ENCODE measurements at places on chromosomes 6 and 20. TPM values are rescaled to one million over a fixed set of nuclear protein-coding genes. Genes with fewer than 3 reads are reported as not detected.

DNA sequence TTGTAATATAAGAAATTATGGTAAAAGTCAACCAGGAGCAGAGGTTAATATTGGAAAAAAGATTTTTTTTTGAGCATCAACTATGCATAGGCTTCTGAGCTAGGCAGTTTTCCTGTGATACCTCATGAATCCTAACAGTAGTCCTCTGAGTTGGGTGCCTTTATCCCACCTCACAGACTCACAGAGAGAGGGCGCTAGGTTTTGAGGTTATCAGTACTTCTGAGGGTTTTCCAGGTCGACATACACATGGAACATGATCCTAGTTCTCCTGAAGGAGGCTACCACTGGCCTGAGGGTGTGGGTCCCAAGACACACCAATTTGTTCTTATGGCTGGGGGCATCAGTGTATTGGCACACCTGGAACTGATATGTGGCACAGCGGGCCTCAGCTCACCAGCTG lies 358.8 kb upstream of the JAG1 start:
- H3K36me3 ChIP-seq: no peaks in the 10 kb centered on the region
- DNase-seq: no peak
- no peak overlapping the region for H3K27ac ChIP-seq
- H3K27me3 ChIP-seq: no peaks in the 10 kb centered on the region
- no peaks in the 10 kb centered on the region for H3K4me1 ChIP-seq

DNA sequence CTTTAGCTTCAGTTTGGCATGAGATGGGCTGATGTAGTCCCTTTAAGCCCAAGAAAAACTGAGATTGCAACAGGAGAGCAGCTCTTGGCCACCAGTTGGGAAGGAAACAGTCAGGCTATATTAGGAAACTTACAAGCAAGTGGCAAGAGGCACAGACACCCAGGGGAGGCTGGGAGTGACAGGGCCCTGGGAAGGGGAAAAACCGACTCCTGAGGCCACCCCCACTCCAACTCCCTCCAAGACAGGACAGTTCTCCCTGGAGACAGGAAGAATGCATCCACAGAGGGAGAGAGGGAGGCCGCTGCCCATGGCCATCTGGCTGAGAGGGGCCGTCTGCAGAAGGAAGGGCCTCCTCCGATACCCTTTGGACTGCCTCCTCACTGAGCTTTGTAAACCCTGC lies 20.5 kb downstream of the JPH2 start:
- H3K27ac ChIP-seq: peak overlapping the region; percentile 94
- no peaks in the 10 kb centered on the region for H3K36me3 ChIP-seq
- no peaks in the 10 kb centered on the region for H3K27me3 ChIP-seq
- peaks cover 62% of the 10 kb centered on the region for H3K4me1 ChIP-seq
- DNase-seq: no peak

GRCh38 chr20:32238483-32239425 lies 31.1 kb downstream of the POFUT1 start:
- peaks cover 15% of the 10 kb centered on the region for H3K36me3 ChIP-seq
- H3K27ac ChIP-seq: no peak overlapping the region
- no peak for DNase-seq
- H3K27me3 ChIP-seq: no peaks in the 10 kb centered on the region
- H3K4me1 ChIP-seq: no peaks in the 10 kb centered on the region

GRCh38 chr20:32588040-32588439 lies 2.9 kb upstream of the NOL4L start:
- no peak overlapping the region for H3K27ac ChIP-seq
- DNase-seq: no peak
- H3K4me3 ChIP-seq: no peak overlapping the region
- H3K36me3 ChIP-seq: no peaks in the 10 kb centered on the region

DNA sequence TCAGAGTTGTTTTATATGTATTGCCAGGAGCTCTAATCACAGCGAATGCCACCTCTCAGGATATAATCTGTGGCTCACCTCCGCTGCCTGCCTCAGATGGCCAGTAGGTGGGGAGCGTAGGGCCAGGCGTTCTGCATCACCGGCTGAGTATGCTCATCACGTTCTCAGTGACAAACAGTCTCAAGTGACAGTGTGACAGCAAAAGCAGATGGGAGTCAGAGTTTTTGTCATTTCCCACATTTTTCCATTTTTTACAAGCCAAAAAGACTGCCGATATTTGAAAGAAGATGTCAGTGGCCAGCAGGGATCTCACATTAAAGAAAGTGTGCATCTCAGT lies 208.7 kb downstream of the ALDH8A1 start:
- no peaks in the 10 kb centered on the region for H3K27me3 ChIP-seq
- no peaks in the 10 kb centered on the region for H3K4me1 ChIP-seq
- H3K36me3 ChIP-seq: no peaks in the 10 kb centered on the region

DNA sequence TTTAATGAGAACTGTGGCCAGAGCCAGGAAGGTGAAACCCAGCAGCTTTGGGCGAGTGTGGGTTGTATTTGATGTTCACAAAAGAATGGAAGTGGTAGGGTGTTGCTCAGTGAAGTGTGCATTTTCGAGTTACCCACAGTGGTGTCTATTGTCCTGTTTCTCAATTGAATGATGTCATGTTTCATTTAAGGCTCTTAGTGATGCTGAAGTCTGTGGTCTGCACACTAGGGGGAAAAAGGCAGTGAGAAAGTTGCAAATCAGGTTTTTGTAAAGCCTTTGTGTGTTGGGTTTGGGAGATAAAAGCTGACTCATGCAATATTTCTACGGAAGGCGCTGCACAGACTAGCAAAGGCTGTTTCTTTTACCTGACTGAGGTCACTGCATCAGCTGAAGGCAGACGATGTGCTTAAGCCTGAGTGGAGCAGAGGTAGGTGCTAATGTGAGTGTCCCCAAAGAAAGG lies 121.1 kb downstream of the PLEKHG1 start:
- H3K4me3 ChIP-seq: no peak overlapping the region
- no peaks in the 10 kb centered on the region for H3K36me3 ChIP-seq
- no peak for DNase-seq
- no peaks in the 10 kb centered on the region for H3K27me3 ChIP-seq
- H3K4me1 ChIP-seq: no peaks in the 10 kb centered on the region

DNA sequence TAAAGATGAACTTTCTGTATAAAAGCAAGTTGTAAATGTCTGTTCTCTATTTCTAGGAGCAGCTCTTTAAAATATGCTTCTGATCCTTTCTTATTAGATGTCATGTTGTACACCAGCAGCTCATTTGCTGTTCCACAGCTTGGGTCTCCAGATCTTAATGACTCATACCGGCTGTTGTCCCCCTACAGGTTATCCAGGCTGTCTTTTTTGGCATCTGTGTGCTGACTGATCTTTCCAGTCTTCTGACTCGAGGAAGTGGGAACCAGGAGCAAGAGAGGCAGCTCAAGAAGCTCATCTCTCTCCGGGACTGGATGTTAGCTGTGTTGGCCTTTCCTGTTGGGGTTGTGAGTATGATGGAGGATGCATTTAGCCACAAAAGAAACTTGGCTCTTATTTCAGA lies 76.0 kb downstream of the AIG1 start:
- no peak overlapping the region for H3K27ac ChIP-seq
- peaks cover 10% of the 10 kb centered on the region for H3K4me1 ChIP-seq
- H3K27me3 ChIP-seq: no peaks in the 10 kb centered on the region
- H3K36me3 ChIP-seq: peaks cover 9% of the 10 kb centered on the region

GRCh38 chr20:9496155-9496554 lies 18.2 kb upstream of the LAMP5 start:
- no peaks in the 10 kb centered on the region for H3K27me3 ChIP-seq
- DNase-seq: no peak
- H3K4me3 ChIP-seq: no peak overlapping the region
- H3K36me3 ChIP-seq: no peaks in the 10 kb centered on the region
- no peak overlapping the region for H3K27ac ChIP-seq

DNA sequence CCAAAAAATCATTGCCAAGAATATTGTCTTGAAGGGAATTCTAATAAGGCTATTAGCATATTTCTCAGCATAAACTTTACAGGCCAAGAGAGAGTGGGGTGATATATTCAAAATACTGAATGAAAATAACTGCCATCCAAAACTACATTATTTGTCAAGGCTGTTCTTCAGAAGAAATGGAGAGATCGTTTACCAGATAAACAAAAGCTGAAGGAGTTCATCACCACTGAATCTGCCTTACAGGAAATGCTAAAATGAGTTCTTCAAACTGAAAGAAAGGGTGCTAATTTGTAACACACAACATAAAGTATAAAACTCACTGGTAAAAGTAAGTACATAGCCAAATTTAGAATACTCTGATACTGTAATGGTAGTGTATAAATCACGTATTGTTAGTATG lies 517.0 kb downstream of the TENT5A start:
- DNase-seq: no peak
- H3K27me3 ChIP-seq: no peaks in the 10 kb centered on the region
- H3K4me1 ChIP-seq: no peaks in the 10 kb centered on the region
- no peak overlapping the region for H3K4me3 ChIP-seq
- H3K36me3 ChIP-seq: no peaks in the 10 kb centered on the region

DNA sequence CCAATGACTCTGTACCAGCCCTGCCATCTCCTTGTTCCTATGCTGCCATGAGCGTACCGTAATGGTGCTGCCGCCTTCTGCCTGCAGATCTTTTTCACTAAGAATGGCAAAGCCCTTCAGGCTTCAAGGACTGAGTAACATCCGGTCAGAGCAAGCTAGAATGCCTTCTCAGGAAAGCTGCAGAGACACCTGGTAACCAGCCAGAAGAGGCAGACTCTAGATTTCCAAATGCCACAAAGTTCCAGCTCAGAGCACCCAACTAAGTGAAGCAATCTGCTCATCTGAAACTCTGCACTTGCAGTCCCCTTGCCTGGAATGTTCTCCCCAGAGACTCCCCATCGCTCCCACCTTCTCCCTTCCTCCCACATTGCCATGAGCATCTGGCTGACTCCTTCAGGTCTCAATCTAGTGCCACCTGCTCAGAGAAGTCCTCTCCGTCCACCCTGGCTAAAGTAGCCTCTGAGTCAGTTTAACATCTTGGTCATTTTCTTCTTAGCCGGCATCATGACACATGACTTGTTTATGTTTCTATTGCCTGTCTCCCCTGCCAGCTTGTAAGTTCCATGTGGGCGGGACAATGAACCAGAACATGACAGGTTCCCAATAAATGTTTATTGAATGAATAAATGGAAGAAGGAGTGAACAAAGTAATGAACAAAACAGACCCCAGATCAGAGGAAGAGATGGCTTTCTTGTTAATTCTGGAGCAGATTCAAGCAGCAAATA lies 6.9 kb upstream of the OCSTAMP start:
- no peaks in the 10 kb centered on the region for H3K27me3 ChIP-seq
- no peaks in the 10 kb centered on the region for H3K4me1 ChIP-seq
- no peak overlapping the region for H3K4me3 ChIP-seq

DNA sequence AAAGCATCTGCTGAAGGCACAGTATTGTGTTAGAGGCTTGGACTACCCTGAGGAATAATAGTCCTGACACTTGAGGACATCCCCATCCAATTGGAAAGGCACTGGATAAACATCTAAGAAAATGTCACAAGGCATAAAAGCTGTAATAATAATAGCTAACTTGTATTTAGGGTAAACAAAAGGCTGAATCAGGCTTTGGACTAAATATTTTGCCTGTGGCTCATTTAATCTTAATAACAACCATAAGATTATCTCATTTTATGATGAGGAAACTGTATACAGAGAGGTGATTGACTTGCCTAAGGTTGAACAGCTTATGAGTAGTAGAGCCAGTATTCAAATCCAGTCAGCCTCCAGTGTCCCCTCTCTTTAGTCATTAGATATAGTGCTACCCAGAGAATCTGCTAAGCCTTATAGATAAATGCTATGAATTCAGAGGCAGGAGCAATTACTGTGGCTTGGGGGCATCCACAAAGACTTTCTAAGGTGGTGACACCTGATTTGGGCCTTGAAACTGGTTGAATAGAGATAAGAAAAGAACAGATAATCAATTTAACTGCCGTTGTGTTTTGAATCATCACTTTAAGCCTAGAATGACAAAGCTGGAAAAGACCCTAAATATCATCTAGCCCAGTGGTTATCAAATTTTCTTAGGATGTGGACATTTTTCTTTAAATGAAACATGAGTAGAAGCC lies 7.5 kb upstream of the ZSWIM1 start:
- no peak overlapping the region for H3K4me3 ChIP-seq
- no peaks in the 10 kb centered on the region for H3K27me3 ChIP-seq
- H3K36me3 ChIP-seq: peaks cover 8% of the 10 kb centered on the region
- no peak overlapping the region for H3K27ac ChIP-seq
- no peak for DNase-seq

The SLX4IP gene
- 2.3 TPM for polyA plus RNA-seq

The ID4 gene
- polyA plus RNA-seq: 4.4 TPM

The DYNLT2 gene
- polyA plus RNA-seq: 0.60 TPM

The MUC21 gene
- 1.2 TPM for polyA plus RNA-seq

The IYD gene
- 2.3 TPM for polyA plus RNA-seq
